ENCODE measurements at places on chromosomes 16 and 17.

GRCh38 chr17:75639771-75640555, 6.7 kb downstream of the SMIM5 start:
- DNase-seq: no peak

DNA sequence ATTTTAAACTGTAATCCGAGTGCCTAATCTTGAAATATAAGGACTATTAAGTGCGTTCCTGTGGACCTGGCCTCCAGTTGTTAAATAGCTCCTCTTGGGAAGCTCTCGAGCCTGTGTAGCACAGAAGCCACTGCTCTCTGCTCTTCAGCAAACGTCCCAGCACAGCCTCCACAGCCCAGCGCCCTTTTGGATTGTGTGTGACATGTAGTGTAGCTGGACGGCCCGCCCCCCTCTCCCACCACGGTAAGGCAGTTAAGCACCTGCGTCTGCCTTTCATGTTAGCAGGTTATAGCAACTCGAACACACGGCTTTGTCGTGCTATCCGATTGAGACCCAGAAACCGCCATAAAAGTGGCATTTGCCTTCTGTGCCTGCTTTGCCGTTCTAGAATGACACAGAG, 79.2 kb upstream of the CHMP6 start:
- DNase-seq: no peak

GRCh38 chr17:10776381-10776780, 27.5 kb downstream of the TMEM238L start:
- no peak for DNase-seq

GRCh38 chr17:7313890-7314718, 1.1 kb downstream of the GPS2 start:
- no peak for DNase-seq

DNA sequence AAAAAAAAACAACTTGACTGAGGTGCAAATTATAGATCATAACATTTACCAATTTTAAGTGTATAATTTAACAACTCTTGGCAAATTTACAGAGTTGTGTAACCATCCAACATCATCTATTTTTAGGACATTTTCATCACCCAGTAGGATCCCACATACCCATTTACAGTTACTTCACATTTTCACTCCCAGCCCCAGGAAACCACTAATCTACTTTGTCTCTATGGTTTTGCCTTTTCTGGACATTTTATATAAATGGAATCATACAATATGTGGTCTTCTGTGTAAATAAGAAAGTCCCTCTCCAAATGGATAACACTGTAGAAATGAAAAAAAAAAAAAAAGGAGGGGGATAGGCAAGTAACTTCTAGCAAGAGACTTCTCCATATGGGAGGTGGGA, 26.1 kb upstream of the XYLT1 start:
- DNase-seq: no peak

- no peak for DNase-seq
These were observed 17.5 kb downstream of the SLC47A1 start for GRCh38 chr17:19551165-19551564.

DNA sequence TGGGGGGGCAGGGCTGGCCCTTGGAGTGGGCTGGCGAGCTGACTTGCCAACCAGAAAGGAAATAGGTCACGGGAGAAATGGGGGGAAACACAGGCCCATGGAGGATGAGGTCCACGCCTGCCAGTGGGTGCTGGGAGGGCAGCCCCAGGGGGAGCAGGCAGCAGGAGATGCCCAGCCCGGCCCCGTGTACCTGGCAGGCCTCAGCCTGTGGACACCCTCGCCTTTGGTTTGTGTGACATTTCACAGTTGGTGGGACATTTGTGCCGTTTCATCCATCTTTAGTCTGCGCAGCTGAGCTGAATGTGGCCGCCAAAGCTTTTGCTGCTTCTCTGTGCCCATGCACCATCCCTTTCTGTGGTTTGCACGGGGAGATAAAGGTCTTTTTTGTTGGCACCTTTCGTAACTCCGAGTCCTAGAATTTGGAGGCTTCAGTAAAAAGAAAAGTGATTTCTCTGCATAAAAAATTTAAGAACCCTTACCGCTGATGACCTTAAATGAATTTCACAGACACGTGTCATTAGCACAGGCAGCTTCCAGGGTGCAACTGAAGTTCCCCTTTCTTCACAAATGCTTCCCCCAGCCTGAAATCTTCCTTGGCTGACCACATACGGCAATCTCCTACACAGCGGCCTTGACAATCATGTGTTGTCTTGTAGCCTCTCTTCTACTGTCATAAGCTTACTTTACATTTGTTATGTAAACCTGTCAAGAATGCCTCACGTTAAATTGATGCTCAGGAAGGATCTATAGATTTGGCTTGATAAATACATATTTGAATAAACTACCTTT, 193.6 kb downstream of the RPTOR start:
- DNase-seq: no peak

GRCh38 chr17:36864827-36865430, 72.3 kb upstream of the LHX1 start:
- no peak for DNase-seq

DNA sequence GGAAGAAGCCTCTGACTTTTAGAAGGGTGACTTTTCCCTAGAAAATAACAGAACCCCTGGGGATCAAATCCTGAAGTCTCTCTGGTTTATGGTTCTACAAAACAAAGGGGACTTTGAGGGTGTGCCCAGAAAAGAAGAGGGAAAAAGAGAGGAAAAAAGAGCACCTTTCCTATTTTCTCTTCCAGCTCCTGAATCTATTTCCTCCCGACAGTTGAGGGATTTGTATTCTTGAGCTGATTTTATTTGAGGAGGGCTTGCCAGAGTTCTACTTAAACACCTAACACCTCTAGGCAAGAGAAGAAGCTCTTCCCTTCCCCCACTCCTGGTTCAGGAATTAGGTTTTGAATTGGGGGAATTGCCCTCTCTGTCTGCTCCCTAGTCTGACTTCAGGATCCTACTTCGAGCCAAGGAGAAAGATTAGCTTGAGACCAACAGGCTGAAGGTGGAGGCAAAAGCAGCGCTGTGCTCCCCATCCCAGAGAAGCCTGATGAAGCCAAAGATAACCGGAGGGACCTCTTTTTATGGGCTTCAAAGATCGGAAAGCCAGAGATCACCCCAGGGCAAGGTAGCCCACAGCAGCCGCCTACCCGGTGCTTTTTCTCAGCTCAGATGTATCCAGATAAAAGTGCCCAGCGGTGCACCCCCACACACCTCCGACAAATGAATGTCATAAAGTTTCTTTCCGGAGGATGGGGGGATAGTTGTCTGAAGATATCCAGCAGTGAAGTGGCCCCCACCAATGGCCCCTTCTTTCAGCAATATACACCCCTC, 796 bp downstream of the HOXB3 start:
- DNase-seq: no peak

- DNase-seq: no peak
These were observed 19.9 kb downstream of the COTL1 start for GRCh38 chr16:84597931-84598351.

GRCh38 chr17:49360796-49361128, 1.3 kb downstream of the ZNF652 start:
- DNase-seq: no peak

DNA sequence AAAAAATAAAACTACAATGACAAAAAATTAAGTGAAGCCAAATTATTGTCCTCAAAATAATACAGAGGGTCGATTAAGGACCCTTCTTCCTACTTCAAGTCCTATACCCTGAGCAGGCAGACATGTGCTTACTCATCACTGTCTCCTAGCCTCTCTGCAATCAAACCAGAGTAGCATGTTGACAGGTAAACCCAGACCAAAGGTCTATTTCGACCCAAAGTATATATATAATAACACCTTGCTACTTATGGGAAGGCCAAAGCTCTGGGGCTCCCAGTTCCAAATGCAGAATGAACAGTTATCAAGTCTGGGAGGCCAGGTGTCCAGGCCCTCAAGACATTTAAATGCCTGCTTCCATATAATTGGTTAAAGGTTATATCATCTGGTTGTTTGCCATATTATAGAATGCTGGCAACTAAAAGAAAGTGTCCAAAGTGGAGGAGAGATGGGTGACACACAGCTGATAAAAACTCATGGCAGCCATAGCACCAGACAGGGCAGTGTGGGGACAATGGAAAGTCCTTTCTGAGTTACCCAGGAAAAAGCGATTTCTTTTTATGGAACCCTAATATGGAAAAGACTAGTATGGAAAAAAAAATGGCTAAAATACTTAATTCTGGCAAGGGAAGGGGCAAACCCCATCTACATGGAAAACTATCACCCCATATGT, 53.6 kb downstream of the N4BP1 start:
- no peak for DNase-seq

DNA sequence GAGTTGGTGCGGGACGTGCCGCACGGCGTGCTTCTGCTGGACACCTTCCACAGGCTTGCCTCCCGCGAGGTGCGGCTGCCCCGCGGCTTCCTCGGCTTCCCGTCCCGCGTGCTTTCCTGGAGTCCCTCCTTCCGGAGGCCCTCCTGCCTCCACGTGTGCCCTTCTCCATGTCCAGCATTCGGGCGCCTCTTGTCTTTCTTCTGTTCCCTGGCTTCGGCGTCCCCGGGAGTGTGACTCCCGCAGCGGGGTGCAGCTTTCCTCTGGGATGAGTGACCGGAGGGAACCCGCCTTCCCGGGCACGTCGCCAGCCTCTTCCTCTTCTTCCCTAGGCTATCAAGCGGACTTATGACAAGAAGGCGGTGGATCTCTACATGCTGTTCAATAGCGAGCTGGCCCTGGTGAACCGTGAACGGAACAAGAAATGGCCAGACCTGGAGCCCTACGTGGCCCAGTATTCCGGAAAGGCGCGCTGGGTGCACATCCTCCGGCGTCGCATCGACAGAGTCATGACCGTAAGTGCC, 23.0 kb downstream of the DNAH2 start:
- no peak for DNase-seq

All from esophagus squamous epithelium (tissue), 5 donors.